ENCODE measurements at places on chromosomes 2 and 18.
A peak's percentile ranks its signal among the peaks of the same experiment; 100 is the strongest.

DNA sequence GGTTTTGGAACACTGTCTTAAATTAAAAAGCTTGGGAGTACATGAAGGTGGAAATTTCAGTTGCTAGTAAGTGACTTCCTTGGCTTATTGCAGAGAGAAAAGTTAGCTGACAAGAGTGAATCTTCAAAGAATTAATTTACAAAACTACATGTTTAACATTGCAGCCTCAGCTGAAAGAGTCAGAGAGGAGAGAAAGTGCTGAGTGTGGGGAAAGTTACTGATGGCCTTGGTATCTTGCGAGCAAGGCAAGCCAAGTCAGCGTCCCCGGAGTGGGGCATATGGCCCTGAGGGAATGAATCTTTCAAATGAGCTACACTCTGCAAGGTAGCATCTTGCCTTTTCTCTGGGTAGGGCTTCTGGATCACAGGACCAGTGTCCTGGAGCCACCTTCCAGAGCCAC, 131.3 kb downstream of the LPIN1 start:
- DNase-seq, result no peak

DNA sequence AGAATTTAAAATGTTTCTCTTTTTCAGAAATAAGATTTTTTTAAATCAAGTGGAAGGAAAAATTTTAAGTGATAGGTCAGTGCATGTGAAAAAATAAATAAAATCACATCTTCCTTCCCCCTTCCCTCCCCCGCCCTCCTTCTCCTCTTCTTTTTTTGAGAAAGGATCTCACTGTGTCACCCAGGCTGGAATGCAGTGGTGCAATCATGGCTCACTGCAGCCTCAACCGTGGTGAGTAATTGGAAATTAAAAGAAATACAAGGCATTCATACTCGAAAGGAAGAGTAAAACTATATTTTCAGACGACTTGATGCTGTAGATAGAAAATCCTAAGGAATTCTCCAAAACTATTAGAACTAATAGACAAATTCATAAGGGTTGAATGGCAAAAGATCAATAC, 16.9 kb upstream of the CRACDL start:
- DNase-seq, result no peak

GRCh38 chr18:35026407-35027061, 14.7 kb upstream of the MAPRE2 start:
- DNase-seq, result peak; percentile 23

- DNase-seq, result no peak
Measured at GRCh38 chr2:197477797-197478196, 21.8 kb downstream of the HSPD1 start.

- peak; percentile 89 for DNase-seq
Measured at GRCh38 chr2:41989501-41990180, 58.2 kb upstream of the PKDCC start.

DNA sequence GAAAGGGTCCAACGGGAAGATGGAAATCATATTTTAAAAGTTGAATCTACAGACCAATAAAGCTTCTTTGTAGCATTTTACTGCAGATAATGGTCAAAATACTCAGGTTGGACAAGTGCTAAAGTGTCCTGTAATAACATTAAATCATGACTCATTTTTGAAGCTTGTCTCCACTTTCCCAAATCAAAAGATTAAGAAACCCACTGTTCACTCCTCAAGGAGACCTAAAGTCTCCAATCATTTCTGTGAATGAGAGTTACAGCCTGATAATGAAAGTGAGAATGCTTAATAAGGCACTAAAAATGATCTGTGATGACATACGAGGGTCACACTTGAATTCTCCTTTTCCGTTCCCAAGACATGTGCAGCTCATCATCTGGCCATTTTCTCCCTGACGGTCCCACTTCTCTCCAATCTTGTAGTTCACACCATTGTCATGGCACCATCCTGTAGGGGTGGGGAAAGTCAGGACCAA, 53.4 kb downstream of the ATIC start:
- DNase-seq, result no peak

- DNase-seq, result no peak
Measured at GRCh38 chr18:74171910-74172606, 23.7 kb downstream of the TIMM21 start.

GRCh38 chr2:240956935-240957655, 41.3 kb upstream of the SNED1 start:
- DNase-seq, result no peak

GRCh38 chr2:206084870-206085741, 868 bp downstream of the INO80D start:
- peak; percentile 12 for DNase-seq

- DNase-seq, result no peak
Measured at GRCh38 chr2:107543793-107544192, 282.9 kb upstream of the RGPD4 start.

DNA sequence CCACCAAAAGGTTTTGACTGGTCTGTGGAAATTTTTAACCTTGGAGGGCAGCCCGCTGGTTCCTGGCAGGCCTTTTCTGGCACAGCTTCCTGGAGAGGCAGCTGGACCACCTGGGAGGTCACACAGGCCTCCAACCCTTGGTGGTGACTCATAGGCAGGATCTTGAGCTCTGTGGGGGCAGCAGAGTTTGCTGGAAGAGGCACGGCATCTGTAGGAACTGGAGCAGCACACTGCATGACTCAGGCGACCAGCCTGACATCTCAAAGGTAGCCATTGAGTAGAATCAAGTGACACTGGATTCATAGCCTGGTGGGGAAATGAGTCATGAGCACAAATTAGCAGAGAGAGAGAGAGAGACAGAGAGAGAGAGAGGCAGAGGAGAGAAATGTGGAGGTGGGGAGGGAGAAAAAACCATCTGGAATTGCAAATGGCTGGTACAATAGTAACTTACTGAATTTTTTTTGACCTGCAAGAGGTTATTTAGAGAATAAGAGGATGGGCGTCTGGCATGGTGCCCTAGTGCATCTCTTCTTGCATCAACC, 57.4 kb downstream of the TRPM8 start:
- DNase-seq, result peak; percentile 57

DNA sequence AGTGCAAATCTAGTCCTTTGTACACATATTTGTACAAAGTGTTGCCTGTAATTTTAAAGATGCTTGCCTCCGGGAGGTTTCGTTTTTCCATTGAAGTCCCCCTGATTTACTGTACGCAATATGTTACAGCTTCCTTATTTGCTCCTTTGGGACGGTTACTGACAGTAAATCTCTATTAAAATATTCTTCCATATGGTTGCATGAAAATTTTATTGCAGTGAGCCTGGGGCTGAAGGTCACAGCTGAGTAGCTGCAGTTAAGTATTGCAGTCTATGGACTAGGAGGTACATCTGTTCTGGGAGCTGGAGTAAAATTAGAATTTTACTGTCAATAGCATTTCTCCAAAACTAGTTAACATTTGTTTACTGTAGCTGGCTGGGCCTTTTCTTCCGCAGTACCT, 119.2 kb downstream of the ETAA1 start:
- no peak for DNase-seq

- no peak for DNase-seq
Measured at GRCh38 chr2:223227338-223227737, 175.3 kb downstream of the KCNE4 start.

- DNase-seq, result no peak
Measured at GRCh38 chr2:129428086-129428660, 551.3 kb upstream of the RAB6C start.

DNA sequence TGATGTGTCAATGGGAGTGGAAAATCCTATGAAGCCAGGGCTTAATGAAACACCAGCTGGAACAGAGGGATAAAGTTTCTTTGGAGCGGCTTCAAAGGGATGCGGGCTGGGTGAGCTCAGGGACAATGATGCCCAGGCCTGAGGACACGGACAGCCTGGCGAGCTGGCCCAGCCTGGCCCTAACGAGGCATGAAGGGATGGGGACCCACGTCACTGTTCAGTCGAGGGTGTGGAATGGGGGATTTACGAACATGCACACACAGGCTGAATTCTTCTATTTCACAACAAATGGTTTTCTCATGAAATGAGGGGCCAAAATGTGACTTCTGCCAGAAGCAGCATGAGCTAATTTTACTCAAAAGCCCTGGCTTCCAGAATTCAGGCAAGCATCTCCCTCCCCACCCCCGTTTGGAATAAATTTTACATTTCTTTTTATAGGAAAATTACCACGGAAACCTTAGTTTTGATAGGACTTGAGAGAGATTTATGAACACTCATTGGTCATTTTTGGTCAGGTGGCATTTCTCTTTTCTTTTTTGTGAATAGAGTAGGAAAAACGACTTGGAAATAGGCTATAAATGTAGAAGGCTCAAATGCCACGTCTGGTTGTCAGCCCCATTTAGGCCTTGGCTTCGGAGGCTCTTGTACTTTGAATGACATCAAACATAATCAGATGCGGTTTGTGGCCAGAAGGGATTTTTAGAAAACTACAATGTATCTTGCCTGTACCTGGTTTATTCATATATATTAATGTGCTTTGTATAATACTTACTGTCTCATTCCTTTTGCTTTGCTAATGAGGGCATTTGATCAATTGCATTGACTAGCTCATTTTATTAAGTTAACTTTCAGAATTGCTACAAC, 893.8 kb upstream of the CELF4 start:
- no peak for DNase-seq

- no peak for DNase-seq
Measured at GRCh38 chr18:24923138-24923537, 428.8 kb downstream of the ZNF521 start.

DNA sequence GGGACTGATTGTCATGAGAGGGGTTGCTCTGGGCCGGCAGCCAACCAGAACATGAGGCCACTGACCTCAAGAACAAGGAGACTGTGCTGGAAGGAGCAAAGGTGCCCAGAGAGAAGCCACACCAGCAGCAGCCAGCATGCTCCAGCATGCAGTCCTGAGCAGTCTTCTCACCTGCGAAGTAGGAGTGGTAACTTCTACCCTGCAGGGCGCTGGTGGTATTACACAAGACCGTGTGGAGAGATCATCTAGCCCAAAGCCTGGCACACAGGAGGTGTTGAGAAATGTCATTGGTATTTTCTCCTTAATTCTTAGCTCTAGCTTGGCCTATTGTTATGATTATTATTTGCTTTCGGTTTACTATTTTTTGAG, 132.7 kb downstream of the TSN start:
- DNase-seq, result peak; percentile 43

GRCh38 chr2:64331114-64331645, 122.8 kb upstream of the LGALSL start:
- DNase-seq, result peak; percentile 68

GRCh38 chr2:3487432-3487831, 31.9 kb downstream of the ADI1 start:
- DNase-seq, result no peak

DNA sequence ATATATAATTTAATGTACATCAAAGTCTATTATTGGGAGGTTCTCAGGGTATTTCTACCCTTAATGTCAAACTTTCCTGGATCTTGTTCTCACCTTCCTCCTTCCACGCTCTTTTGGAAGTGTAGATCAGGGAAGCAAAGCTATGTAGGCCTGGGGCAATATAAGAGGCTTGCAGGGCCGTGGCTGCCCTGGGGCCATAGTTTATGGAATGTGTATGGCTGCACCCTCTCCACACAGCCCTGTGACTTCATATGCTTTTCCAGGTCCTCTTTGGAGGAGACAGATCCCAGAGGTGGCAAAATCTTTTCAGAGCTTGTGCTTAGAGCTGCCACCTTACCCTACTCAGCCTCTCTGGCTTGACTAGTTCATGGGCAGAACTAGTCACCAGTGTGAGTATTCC, 82.9 kb downstream of the PLB1 start:
- DNase-seq, result peak; percentile 66

DNA sequence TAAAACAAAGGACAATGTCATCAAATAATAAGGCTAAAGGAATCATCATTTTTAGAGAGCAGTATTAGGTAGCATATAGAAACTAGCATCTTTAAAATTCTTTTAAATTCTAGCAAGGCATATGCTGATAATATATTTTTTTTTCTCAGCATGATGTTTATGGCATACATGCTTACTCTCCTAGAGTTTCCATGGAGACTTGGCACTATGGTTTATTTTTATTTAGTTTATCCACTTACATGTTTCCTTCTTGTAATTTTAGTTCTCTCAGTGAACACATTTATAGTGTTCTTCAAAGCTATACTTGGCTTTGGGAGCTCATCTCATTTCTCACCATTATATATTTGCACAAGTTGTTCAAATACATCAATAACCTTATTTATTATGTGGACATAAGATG, 413.8 kb upstream of the LINC00305 start:
- DNase-seq, result no peak

DNA sequence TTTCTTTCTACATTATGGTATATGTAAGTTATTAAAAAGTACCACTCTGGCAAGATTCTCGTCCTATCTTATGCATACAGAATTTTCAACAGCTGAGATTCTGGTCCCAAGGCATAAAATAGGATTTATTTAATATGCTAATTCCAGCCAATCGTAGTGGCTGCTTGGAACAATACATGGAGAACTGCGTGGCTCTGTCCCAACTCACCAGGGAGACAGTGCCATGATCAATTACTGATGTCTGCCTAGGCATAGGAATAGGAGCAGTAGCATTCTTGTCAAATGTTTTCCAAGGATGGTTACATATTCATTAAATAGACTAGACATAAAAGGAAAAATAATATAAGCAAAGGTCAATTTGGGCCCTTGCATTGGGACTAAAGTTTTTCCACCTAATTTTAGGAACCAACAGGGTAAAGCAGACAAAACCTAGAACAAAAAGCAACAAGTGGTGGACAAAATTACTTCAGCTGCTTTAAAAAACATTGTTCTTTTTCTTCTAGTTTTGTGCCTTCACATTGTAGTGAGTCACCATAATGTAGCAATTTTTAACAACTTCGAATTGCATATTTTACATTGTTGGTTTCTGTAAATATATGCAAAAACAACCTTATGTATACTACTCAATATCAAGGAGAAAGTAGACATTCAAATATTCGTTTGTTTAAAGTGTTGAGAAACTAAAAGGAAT, 232.8 kb upstream of the ATP5MC3 start:
- DNase-seq, result no peak

DNA sequence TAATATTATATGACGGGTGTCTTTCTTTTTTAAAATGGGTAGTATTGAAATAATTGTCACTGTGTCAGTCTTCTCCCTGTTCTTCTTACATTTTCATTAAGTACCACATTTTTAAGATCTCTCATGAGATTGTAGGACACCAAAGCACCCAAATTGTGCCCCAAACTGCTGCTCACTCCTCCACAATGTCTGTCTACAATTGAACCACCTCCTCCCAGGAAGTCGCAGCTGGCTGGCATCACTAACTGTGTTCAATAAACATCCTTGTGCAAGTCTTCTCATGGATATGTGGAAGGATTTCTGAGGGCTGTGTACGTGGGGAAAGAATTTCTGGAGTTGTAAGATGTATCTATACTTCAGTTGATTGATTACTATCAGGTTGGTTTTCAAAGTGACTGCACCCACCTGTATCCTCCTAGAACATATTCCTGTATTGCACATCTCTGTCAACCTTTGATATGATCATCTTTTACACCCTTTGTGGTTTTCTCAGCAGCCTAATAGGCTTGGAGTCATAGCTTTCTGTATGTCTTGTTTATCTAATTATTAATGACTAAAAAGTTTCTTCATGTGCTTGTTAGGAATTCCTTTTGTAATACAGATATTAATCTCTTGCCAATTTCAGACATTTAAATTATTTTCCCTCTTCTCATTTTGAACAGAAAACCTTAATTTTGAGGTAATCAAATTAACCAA, 774.9 kb downstream of the RNF144A start:
- no peak for DNase-seq

GRCh38 chr2:17430326-17430725, 87.9 kb downstream of the RAD51AP2 start:
- DNase-seq, result no peak

GRCh38 chr2:143885461-143885860, 634.5 kb downstream of the ZEB2 start:
- DNase-seq, result no peak

- no peak for DNase-seq
Measured at GRCh38 chr18:49479381-49480137, 7.5 kb downstream of the C18orf32 start.

Data from ELF-1 (cell line).